ENCODE measurements at places on chromosomes 16 and 17.
A peak's percentile ranks its signal among the peaks of the same experiment; 100 is the strongest.

DNA sequence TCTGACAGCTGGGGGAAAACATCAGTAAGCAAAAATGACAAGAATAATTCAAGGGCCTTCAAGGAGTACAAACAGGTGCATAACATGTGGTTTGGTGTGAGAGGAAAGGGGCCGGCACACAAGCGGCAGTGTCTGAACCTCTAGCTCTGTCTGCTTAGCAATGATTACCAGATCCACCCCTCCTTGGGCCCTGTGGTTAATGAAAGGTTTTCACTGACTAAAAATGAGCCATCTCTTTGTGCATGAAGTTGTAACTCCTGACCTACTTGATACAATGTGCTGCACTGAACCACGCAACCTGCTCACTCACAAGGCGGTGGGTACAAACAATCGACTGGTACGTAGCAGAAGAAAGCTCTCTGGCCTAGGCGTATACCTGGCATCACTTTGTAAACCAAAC lies 15.1 kb downstream of the FAM117A start:
- peak; percentile 9 for DNase-seq

DNA sequence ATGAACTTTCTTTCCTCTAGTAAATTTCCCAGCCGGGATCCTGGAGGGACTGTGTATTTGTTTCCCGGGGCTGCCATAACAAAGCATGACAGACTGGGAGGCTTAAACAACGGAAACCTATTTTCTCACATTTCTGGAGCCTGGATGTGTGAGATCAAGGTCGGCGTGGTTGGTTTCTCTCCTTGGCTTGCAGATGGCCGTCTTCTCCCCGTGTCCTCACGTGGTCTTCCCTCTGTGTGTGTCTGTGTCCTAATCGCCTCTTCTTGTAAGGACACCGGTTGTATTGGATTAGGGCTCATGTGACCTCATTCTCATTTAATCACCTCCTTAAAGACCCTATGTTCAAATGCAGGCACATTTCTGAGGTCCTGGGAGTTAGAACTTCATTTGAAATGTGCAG lies 22.0 kb upstream of the USP10 start:
- no peak for DNase-seq

GRCh38 chr17:49224198-49224996 lies 6.2 kb downstream of the PHOSPHO1 start:
- DNase-seq: peak; percentile 27

- DNase-seq: no peak
Observed at GRCh38 chr16:67248401-67249177, at the start of gene SLC9A5. SLC9A5 (plus strand) TSS chr16:67248979; CDS start chr16:67249015, 36 bp downstream.

GRCh38 chr16:88005968-88006367 lies 54.7 kb downstream of the BANP start:
- DNase-seq: no peak

DNA sequence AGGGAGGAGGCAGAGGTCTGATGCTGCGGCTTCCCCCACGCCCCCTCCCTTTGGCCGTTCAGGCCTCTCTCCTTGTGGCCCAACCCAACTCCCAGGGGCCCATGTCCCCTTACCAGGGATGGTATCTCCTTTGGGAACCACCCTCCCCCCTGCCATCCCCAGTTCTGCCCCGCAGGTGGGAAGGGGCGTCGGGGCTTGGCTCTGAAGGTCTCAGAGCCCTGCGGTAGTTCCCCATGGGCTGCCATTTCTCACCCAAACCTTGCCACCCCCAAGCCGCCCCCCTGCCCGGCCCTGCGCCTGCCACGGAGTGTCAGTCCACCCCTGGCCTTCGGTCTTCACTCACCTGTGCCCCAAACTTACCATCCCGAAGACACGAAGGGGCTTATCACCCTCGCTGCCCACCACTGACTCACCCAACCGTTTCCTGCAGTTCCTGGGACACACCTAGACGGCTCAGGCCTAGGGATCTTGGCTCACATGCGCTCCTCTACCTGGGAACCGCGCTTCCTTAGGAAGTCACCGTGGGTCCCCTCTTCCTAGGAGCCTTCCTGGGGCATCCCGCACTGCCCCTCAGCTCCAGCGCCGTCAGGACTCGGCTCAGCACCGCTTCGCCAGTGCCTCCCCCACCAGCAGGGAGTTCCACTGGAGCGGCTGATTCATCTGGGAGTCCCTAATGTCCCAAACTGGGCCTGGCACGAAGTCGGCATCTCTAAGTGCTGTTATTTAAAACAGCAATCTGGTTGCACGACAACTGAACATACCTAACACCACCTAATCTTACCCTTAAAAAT lies 1.1 kb upstream of the DOC2A start:
- no peak for DNase-seq

DNA sequence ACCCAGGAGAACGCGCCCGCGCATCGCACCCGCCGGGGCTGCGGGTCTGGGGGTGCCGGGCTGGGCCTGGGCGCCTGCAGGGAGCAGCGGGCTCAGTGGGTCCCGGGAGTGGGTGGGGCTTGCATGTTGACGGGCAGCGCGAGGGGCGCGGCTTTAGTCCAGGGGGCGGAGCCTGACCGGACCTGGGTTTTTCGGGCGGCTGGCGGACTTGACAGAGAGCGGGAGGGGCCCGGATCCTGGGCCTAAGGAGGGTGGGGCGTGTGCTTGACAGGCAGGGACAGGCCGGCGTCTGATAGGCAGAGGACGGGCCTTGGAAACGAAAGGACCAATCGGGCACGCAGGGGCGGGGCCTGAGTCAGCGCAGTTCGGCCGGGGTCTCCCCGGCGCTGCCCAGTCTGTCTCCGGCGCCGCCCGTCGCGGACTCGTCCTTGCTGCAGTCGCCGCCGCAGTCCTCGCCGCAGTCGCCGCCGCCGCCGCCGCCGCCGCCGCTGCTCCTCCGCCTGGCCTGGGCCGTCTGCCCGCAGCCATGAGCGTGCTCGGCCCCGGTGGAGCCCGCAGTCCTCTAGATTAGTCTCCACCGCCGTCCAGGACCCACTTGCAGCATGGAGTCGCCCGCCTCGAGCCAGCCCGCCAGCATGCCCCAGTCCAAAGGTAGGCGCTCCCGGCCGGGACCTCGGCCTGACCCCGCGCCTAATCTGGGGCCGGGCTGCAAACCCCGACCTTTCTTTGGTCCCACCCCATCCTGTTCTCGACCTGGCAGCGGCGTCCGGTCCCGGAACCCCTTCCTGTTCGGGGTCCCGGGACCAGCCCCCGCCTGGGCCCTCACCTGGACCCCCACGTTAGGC lies at the start of gene MAP2K3:
TSS of gene MAP2K3 (plus strand) at position 393 of the 845 bp plus-strand sequence. CDS start at position 603, 210 bp downstream.
- DNase-seq: peak; percentile 81

DNA sequence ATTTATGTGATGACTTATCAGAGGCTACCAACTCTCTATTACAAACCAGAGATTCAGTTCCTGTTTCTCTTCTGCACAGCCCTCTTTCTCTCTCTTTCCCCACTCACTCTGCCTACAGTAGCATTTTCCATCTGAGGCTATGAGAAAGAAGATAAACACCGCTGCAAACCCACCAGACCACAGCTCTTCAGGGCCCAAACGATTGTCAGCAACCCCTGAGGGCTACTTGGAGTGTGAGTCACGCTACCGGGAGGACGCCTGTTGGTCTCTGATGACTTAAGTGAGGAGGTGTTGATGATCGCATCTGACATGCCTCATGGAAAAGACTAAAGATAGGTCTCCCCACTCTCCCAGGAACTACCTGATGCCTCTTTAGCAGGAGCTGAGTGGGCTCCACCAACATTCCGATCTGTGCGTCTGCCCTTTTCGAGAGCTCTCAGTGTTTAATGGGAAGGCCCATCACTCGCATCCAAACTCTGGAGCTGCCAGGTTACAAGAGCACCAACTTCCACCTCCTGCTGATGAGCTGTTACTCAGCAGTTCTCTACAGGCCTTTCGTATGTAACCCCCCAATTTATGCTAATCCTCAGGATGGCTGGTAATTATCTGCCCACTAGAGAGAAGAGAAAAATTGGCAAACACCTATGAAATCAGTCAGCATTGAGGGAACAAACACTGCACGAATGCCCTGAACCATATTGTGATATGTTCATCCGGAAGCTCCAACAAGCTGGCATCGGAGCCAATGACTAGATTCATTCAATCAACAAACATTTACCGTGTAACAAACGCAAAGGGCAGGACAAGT lies 9.2 kb downstream of the GRIN2A start:
- DNase-seq: peak; percentile 41

DNA sequence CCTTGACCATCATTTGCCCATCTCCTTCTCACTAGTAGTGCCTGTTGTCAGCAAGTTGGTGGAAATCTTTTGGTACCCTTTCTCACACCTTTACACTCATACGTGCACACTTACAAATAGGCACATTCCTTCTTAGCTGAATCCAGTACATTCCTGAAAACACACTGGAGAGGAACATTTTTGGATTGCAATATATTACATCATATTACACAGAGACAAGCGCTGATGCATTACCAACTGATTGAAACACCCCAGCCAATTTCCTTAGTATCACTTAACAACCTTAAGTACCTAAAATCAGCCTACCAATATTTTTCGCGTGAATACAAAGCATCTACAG lies 64.1 kb downstream of the PLCG2 start:
- no peak for DNase-seq

GRCh38 chr16:32116080-32116479 lies 137.0 kb upstream of the TP53TG3D start:
- no peak for DNase-seq

DNA sequence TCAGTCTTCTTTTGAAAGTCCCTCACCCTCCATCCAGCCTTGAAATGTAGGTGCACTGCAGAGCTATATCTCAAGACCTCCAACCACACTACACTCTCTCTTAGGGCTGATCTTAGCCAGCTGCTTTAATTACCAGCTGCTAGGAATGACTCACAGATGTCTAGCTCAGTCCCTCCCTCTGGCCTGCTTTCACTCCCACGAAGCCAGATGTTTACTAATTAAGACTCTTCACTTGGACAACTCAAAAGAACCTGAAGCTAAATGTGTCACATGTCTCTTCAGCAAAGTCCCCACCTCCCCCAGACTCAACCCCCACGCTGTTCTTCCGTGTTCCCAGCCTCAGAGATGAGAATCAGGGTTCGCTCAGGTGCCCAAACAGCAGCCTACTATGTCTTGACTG lies 2.6 kb downstream of the GTF3C1 start:
- no peak for DNase-seq

DNA sequence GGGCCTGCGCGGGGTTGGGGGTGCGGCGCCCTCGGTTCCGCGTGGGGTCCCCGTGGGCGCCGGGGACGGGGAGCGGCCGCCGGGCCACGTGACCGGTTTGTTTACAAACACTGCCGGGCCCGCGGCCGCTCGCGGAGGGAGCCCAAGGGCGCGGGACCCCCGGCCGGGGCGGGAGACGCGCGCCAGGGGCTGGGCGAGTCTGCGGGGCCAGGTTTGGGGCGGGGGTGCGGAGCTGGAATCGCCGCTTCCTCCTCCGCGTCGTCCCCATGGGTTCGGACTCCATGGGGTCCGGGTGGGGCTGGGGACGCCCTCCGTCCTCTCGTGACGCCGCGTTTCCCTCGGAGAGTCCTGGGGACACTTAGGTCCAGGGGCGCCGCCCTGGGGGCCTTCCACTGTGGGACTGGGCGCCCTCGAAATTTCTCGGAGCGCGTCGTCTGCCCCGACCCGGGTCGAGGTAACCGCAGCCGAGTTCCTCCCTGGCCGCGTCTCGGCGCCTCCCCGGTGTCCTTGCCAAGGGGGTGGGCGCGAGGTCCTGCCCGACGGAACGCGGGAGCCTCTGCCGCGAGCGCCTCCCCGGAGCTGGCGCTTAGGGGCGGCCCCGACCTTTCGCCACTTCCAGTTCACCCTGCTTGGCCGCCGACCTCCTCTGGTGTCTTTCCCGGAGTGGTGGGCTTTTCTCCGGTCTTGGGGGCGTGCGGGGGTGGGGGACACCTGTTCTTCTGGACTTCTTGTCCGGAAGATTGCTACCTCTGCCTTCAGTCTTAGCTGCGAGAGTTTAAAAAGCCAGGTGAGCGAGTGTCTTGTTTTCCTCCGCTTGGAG lies 684 bp downstream of the YPEL2 start:
- no peak for DNase-seq

DNA sequence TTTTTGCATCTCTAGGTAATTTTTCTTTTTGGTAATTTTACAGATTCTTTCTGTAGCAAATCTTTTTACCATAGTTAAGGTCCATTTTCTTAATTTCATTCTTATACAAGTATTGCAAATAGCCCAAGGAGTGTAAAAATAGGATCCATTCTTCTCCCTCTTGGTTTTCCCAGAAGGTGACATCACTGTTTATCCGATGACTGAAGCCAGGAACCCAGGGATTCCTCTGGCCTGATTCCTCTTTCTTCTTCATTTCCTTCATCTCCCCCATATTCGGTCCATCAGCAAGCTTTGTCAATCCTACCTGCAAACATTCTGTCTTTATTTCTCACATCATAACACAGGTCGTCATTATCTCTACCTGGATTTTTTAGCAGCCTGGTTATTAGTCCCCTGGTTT lies 5.3 kb downstream of the RBBP6 start:
- no peak for DNase-seq

Measured in DMS79 (cell line).